ENCODE measurements at places on chromosomes 1 and 21.

- DNase-seq = no peak
Observed at GRCh38 chr1:205794011-205794730, 18.8 kb downstream of the SLC41A1 start.

DNA sequence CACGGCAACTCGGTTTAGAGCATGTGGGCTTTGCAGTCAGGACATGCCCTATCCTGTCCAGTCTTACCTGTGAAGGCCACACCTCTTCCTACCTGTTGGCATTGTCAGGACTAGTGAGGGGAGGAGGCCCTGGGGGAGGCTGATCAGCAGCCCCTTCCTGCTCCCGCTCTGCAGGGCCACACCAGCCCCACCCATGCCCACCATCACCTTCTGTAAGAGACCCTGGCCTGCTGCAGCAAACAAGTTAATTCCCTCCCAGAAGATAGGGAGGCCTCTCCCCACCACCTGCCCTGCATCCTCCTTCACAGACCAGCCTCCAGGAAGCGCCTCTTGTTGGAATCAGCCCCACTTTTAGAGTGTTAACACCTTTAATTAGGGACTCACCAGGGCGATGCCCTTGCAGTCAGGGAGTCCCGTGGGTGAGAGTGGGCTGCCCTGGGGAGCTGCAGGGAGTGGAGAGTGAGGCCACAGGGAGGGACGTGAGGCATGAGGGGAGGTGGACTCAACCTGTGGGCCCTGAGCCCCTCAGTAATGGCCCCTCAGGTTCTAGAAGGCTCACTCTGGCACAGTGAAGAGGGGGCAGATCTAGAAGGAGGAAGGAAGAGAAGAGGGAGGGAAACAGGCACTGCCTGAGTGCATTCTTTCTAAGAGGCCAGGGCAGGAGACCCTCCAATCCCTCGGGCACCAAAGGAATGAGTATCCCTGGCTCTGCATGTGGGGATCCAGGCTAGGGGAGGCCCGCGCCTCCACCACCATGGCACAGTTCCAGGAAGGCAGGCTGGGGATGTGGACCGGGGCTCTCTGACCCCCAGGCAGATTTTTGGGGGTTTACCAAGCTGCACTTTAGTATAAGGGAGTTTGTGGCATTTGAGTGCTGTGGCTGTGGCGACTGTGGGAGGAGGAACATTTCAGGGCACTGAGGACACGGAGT is 8.2 kb downstream of the UMODL1 start:
- no peak for DNase-seq

DNA sequence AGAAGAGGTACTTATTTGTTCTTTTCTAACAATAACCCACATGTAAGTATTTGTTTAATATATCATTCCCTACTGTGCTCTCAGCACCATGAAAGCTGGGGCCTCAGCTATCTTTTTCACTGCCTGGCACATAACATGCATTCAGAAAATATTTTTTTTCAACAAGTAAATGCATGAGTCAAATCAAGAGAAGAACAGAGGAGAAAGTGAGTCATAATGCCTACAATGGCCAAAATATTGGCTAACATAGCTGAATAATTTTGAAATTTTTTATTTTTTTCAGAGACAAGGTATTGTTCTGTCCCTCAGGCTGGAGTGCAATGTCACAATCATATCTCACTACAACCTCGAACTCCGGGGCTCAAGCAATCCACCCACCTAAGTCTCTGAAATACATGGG is 252.2 kb upstream of the ADAMTS5 start:
- DNase-seq = no peak

DNA sequence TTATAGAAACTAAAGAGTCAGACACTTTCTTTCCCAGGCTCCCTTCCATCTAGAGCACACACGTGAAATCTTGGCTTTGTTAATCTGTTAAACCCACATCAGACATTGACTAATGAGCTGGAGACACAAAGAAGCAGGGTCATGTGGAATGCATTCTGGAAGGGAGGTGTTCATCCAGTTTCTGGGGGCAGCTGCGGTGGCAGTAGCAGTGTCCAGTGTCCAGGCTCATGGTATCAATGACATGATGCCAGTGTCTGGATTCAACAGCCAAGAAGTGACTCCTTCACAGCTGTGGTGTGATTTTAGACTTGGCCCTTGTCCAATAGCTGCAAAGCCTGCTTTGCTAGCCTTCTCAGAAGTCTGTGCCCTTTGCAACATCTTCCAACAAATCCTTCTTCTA is 95.2 kb downstream of the NTPCR start:
- peak; percentile 7 for DNase-seq

- no peak for DNase-seq
Observed at GRCh38 chr1:118963456-118964430, 24.4 kb downstream of the TBX15 start.

DNA sequence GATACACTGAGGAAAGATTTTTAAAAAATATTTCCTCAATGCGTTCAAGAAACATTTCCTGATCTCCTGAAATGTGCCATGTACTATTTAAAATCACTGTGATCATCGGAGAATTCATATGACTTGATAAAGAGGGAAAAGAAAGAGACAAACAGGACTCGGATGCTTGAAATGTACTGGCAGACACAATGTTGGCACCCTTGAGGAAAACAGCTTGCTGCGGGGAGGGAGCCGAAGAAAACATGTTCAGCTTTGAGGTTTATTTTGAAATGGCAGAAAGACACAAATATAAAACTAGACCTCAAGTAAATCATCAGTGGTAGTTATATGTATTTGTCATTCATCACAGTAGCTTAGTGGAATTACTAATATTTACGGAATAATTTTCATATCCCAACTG is 100.9 kb upstream of the BRINP3 start:
- DNase-seq = no peak

DNA sequence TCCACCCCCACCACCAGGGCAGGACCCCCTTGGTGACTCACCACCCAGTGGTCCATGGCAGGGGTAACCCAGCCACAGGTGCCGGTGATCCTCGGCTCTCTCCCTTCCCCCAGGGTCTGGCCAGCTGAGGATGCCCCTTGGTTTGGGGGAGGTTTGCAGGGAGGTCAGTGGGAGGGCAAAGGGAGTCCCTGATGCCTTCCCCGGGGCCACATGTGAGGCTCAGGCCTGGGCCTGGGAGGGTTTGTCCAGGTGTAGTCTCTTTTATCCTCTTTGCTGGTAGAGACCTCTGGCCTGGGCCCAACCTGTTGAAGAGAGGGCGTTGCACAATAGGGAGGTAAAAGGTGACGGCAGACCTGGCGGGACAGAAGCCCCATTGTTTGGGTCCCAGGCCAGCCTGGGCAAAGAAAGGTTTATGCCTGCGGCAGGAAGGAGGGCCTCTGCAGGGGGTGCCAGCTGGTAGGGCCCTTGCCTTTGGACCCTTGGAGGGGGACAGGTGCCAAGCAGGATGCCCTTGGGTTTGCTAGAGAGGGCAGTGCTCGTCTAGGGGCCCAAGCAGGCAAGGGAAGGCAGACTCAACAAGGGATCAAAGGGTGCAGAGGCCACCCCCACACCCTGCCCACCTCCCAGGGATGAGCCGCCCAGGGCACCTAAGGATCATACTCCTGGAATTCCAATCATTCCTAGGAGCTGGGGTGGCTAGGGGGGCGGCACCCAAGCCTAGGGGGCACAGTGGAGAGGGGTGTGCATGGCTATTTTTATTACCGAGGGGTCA is 760 bp upstream of the TINAGL1 start:
- no peak for DNase-seq

- no peak for DNase-seq
Observed at GRCh38 chr1:42682739-42683531, 717 bp downstream of the YBX1 start.

DNA sequence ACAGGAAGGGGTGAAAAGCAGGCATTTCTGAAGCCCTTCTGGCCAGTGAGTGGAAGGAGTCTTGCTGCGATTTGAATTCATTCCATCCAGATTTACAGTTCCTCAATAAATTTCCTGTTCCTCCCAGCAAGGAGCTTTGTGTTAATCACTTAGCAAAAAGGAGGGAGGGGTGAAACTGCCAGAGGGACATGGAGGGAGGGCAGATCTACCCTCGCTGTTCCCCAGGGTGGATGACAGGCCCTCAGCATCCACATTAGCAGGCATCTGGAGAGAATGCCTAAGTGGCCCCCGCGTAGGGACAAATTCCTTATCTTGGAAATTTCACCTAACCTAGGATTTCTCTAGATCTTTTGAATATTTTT is 1.2 kb downstream of the ETV3 start:
- no peak for DNase-seq

Measured in DMS79 treated with DMSO at 0.1 percent for 48 hours (cell line).